ENCODE measurements at places on chromosomes 6 and 20.

DNA sequence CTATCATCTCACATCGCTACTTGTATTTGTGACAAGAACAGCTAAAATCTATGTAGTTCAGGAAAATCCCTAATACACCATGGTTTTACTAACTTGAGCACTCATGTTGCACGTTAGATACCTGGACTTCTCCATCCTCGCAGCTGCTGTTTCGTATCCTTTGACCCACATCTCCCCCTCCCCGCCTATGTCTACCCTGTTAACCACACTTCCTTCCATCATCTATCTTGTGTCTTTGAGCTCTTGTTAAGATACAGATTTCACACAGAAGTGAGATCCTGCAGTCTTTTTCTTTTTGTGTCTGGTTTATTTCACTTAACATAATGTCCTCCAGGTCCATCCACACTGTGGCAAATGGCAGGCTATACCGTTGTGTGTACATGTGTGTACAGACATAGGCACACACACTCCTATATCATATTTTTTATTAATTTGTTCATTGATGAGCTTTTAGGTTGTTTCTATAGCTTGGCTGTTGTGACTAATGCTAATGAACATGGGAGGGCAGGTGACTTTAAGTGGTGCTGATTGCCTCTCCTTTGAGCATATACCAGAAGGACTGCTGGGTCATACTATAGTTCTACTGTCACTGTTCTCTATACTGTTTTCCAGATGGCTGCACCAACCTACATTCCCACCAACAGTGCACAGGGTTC lies 117.8 kb downstream of the WDR27 start:
- no peak for DNase-seq

- no peak for DNase-seq
Measured at GRCh38 chr6:7454696-7455358, 65.2 kb downstream of the RIOK1 start.

GRCh38 chr6:154487367-154488247 lies 22.9 kb downstream of the CNKSR3 start:
- no peak for DNase-seq

GRCh38 chr20:5586720-5587119 lies 163.5 kb upstream of the SHLD1 start:
- no peak for DNase-seq

- no peak for DNase-seq
Measured at GRCh38 chr6:99297415-99297814, 52.1 kb downstream of the FAXC start.
